ENCODE measurements at places on chromosomes 3 and 15. TPM values are rescaled to one million over a fixed set of nuclear protein-coding genes. Genes with fewer than 3 reads are reported as not detected.
A peak's percentile ranks its signal among the peaks of the same experiment; 100 is the strongest.

DNA sequence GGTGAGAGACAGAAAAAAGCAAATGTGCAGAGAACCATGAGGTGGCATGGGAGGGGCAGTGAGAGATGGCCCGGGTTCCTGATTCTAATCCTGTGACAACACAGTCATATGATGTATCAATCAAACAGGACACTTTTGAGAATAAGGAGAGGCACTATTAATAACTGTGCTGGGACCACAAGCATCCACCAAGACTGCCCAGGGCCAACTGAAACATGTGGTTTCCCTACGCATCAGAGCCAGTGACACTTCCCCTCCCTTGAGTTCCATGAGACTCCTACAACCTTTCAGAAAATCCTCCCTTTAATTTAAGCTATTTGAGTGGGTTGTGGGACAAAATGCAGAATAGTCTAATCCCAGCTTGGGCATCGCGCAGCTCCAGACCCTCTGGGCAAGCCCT lies 17.4 kb downstream of the SH3BP5 start:
- peak; percentile 58 for DNase-seq

DNA sequence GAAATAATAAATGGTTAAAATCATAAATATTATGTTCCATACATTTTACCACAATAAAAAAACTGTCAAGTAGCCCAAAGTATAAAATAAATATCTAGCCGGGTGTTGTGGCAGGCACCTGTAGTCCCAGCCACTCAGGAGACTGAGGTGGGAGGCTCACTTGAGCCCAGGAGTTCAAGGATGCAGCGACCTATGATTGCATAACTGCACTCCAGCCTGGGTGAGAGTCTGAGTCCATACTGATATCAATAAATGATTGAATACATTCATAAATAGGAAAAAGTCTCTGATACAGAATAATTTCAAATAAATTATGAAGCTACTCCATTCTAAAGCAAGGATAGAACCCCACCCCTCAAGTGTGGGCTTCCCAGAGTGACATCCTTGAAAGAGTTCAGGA lies 68.5 kb upstream of the GATA2 start:
- DNase-seq, result no peak

The SLC6A11 gene
- total RNA-seq, result 0.14 TPM

DNA sequence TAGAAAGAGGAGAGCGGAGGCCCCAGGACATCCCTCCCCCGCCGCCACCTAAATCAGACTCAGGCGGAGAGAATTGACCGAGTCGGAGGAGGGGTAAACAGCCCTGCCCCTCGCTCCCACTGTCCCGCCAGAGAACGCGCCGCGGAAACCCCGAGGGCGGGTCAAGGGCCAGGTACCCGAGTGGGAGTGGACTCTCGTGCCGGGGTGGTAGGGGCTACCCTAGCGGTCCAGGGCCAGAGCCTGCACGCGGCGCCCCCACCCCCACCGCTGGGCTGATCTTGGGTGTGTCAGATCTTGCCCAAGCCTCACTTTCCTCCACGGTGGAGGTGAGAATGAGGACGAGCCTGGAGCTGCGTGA lies 19.0 kb downstream of the SPATA12 start:
- DNase-seq, result no peak

GRCh38 chr3:64188810-64189560 lies 36.3 kb downstream of the PRICKLE2 start:
- DNase-seq, result peak; percentile 76

DNA sequence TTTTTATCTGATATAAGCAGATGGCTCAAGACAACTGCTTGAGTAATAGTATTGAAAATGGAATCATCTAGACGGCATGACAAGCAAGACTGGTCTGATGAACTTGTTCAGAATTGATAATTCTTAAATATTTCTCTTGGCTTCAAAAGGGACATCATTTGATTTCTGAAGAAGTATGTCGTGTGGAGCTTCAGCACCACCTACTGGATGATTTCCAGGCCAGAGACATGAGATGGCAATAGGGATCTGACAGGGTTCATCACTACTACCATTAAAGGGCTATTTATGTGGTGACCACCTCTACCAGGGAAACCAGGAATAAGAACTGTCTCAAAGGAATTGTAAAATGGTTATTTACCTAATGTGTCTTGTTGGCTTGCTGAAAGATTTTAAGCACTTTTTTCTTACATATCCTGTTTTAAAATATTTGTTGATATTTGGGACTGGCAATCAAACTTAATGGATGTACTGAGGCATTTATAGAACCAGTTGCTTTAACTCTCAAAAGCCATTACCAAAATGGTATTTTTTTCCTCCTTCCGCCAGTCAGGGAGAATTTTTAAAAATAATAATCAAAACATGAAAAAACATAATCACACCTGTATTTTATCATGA lies 99.5 kb upstream of the FAM98B start:
- DNase-seq, result no peak

DNA sequence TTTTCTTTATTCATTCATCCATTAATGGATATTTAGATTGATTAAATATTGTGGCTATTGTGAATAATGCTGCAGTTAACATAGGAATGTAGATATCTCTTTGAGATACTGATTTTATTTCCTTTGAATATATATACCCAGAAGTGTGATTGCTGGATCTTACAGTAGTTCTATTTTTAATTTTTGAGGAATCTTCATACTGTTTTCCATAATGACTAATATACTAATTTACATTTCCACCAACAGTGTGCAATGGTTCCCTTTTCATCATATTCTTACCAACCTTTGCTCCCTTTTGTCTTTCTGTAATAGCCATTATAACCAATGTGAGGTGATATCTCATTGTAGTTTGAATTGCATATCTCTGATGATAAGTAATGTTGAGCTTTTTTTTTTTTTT lies 106.3 kb downstream of the OTOL1 start:
- DNase-seq, result no peak

GRCh38 chr3:25313286-25313685 lies 114.8 kb upstream of the RARB start:
- no peak for DNase-seq

DNA sequence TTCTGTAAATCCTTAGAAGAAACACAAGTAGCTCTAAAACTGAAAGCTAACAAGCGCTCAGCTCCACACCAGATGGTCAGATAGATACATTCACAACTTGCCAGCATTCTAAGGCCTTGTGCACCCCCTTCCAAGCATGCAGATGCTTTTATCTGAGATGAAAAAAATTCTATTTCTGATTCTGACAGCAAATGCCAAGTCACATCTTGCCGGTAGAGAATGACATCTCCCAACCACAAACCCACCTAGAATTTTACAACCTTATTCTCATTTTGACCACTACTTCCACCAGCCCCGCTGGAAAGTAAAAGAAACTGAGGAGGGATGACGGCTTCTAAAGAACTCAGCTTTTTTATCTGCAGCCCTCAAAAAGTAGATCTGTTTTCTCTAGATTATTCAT lies 57.7 kb downstream of the SUMF1 start:
- DNase-seq, result no peak

The GOLGA6L26 gene
- total RNA-seq, result not detected

DNA sequence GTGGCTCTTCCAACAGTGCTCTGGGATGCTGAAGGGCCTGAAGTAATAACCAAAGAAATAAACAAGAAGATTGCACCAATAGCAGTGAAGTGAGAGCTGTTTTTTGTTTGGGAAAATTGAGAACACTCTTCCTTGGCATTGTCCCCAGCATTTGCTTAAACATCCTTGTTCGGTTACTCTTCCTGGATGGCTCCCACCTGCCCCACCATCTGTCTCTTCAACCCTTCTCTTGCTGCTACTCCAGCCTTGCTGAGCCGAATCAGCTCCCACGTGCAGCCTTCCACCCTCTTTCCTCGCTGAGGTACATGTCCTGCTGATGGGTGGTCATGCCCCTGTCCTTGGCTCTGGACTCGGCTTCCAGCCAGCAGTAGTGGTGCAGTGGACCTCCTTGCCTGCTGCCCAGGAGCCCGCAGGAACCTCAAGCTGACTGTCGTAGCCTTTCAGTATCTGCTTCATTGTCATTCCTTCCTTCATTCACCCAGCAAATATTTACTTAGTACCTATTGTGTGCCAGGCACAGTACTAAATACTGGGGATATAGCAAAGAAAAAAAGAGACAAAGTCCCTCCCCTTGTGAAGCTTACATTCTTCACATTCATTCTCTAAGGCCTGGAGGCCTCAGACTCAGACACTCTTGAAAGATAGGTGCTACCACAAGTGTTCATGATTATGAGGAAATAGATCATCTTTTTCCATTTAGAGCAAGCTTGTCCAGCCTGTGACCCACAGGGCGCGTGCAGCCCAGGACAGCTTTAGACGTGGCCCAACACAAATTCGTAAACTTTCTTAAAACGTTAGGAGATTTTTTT lies 17.1 kb upstream of the VILL start:
- peak; percentile 84 for DNase-seq

DNA sequence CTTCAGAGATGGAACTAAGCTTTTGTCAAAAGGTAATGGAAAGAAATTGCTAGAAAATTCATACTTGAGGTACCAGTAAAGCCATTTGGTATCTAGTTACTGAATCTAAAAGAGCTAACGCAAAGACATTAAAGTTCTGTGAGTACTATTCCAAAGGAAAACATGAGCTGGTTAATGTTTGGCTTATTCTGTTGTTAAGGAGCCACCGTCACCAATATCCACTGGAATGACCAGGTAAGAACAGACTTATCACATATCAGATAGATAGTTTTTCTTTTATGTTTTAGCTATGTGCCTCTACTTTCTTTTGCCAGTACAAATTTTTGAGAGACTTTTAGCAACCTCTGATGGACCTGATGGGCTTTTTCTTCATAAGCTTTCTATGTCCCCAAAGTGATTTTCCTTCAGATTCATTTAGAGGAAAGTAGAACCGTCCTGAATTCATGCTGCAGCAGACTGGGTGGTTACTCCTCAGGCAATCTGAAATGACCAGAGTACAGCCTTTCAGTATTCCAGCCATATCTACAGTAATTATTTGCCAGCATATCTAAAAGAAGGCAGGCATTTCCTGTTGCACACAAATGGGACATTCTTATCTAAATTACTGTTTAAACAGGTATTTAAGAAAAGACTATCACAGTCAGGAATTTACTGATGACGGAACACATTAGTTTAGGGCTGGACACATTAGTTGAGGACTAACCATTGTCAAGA lies 274.1 kb downstream of the MECOM start:
- DNase-seq, result no peak

GRCh38 chr3:127855246-127855645 lies 32.9 kb upstream of the MGLL start:
- DNase-seq, result no peak

The EPHB1 gene
- total RNA-seq, result 2.5 TPM

GRCh38 chr3:32381922-32382321 lies 9.7 kb upstream of the CMTM7 start:
- DNase-seq, result no peak

The TNFAIP8L3 gene
- total RNA-seq, result 7.9 TPM

The IGSF10 gene
- total RNA-seq, result 1.8 TPM

The ZNF620 gene
- total RNA-seq, result 4.6 TPM

The RARB gene
- 13.0 TPM for total RNA-seq

DNA sequence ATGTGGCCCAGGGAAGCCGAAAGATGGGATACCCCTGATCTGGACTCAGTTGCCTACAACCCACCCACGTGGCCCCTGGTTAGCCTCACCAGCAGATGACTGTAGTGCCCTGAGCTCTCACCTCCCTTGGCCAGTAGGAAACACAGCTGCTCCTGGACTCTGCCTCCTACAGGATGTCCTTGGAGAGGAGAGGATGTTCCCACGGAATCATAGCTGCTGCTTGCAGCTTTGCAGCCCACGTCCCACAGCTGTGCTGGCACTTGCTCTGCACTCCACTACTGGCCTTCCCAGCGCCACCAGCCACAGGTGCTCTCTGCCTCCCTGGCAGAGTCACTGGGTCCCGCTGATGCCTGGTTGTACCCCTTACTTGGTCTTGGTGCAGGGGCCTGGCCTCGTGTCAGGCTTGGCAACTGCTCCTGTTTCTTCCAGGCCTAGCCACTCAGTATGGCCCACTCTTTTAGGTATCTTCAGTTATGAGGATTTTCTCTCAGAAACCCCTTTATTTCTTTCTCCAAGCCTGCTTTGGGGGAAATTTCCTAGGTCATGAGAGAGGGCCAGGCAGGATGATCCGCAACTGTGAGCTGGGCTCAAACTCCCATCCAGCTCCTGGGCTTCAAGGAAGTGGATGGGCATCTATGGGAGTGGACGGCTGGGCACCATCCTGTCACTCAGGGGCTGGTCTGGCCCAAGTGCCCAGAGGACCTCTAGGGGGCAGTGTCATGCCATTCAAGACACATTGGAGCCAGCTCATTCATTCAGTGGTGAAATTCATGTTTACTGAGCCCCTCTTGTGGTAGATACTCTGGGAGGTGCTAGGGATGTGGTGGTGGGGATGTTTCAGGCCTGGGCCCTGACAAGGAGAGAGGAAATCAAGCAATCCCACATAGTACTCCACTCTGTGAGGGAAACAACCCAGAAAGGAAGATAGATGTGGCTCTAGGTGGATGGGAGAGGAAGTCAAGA lies 16.2 kb upstream of the VILL start:
- DNase-seq, result no peak

- DNase-seq, result no peak
These were observed 31.7 kb upstream of the ATOSA start for GRCh38 chr15:52710708-52711389.

The CCDC54 gene
- total RNA-seq, result not detected

DNA sequence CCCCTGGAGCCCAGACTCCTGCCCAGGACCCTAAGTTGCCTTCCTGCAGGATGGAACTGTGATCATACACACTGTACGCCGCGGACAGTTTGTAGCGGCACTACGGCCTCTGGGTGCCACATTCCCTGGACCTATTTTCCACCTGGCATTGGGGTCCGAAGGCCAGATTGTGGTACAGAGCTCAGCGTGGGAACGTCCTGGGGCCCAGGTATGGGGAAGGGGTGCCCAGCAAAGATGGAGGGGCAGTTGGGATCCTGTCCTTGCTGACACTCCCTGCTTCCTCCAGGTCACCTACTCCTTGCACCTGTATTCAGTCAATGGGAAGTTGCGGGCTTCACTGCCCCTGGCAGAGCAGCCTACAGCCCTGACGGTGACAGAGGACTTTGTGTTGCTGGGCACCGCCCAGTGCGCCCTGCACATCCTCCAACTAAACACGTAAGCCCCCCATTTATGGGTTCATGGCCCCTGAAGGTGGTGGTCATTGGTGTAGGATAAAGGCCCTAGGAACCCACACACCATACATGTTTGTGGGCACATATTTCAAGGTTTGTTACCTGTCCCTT lies 28.8 kb downstream of the NBEAL2 start:
- peak; percentile 65 for DNase-seq

The GP5 gene
- total RNA-seq, result not detected

DNA sequence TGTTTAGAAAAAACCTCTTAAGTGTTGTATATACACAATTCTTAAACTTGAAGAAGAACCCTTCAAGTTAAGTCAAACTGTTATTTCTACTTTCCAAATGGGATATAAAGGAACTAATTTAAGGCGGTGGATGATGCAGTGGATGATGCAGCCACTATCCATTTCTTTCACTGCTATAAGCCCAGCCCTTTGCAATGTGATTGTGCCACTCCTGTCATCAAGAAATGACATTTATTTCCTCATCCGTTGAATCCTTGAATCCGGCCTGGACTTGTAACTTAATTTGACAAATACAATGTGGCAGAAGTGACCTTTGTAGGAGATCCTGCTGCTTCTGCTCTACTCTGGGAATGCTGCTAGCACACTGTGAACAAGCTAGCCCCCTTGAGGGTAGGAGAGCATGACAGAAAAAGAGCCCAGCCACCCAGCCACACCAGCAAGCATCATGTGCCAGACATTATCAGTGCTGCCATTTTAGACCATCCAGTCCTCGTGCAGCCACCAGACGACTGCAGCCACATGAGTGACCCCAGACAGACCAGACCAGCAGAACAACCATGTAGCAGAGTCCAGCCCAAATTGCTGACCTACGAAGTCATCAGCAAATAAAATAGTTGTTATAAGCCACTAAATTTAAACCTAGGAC lies 47.4 kb downstream of the UACA start:
- DNase-seq, result no peak

GRCh38 chr3:79604681-79605080 lies 163.1 kb downstream of the ROBO1 start:
- no peak for DNase-seq

- DNase-seq, result no peak
These were observed 10.7 kb upstream of the IGDCC3 start for GRCh38 chr15:65388306-65389080.

All from sigmoid colon (tissue), 7 donors.